ENCODE measurements at places on chromosomes 11 and 22. TPM values are rescaled to one million over a fixed set of nuclear protein-coding genes. Genes with fewer than 3 reads are reported as not detected.

Gene MICAL2
- 12.9 TPM for total RNA-seq

Gene NNMT
- total RNA-seq: 61.5 TPM

Gene OR4C6
- not detected for total RNA-seq

Gene AIFM3
- total RNA-seq: 0.35 TPM

Gene AKIP1
- total RNA-seq: 18.2 TPM

Gene APOA1
- total RNA-seq: 2.9 TPM

Gene RAB39A
- total RNA-seq: 0.58 TPM

Gene MB
- 268 TPM for total RNA-seq

Gene MS4A6E
- total RNA-seq: not detected

Gene HTR3A
- total RNA-seq: 0.04 TPM

Gene TCN1
- total RNA-seq: not detected

Gene SYT13
- total RNA-seq: 0.49 TPM

Gene ZNF215
- 0.89 TPM for total RNA-seq

Gene OR4A15
- total RNA-seq: not detected

Gene BIK
- 0.18 TPM for total RNA-seq

DNA sequence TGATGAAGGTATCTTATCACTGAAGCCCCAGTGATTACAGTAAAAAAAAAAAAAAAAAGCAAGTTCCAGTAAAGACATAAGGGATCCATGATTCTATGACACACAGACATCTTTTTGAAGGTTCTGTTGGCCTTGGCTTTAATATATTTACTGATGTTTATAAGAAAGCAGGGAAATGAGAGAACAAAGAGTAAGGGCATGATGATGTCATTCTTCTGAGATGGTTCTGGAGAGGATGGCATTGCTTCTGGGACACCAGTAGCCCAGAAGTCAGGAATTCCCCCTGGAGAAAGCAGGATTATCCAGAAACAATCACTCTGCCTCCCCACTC, 233.6 kb downstream of the FAM76B start:
- H3K27ac ChIP-seq: peak overlapping the region; percentile 45
- no peak for DNase-seq
- H3K4me3 ChIP-seq: no peak overlapping the region
- H3K4me1 ChIP-seq: peaks cover 5% of the 10 kb centered on the region

DNA sequence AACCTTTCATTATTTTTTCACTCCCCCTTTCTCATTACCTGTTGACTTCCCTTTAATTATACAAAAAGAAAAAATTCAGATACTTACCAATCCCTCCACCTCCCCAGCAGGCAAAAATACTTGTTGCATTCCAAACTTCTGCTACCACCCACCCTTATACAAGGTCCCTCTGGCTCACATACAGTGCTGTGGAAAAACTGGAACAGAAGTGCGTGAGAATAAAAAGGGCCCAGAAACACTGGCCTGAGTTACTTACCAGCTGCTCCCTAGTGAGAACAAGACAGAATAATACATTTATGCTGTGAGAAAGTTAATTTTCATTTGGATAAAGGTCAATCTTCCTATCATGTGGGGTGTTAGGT, 46.9 kb upstream of the RAPSN start:
- no peaks in the 10 kb centered on the region for H3K27me3 ChIP-seq
- no peak overlapping the region for H3K4me3 ChIP-seq
- peaks cover 16% of the 10 kb centered on the region for H3K36me3 ChIP-seq
- H3K27ac ChIP-seq: no peak overlapping the region
- H3K4me1 ChIP-seq: peaks cover 17% of the 10 kb centered on the region

DNA sequence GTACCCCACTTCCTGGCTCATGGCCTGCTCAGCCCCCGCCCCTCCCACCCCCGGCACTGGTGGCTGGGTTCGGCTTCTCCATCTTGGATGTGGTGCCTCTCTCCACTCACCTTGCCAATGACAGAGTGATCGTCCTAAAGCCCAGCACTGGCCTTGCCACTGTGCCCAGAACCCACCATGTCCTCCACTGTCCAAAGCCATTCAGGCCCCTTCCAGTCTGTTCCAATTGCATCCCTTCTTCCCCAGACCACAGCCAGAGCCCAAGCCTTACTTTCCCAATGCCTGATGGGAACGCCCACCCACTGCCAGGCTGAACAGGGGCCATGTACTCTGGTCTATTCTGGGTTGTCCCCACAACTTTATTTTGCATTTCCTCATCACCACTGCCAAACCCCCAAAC, 625.8 kb upstream of the B3GAT1 start:
- DNase-seq: no peak
- H3K27ac ChIP-seq: no peak overlapping the region
- H3K4me3 ChIP-seq: no peak overlapping the region
- H3K36me3 ChIP-seq: no peaks in the 10 kb centered on the region
- no peaks in the 10 kb centered on the region for H3K4me1 ChIP-seq
- no peaks in the 10 kb centered on the region for H3K27me3 ChIP-seq

DNA sequence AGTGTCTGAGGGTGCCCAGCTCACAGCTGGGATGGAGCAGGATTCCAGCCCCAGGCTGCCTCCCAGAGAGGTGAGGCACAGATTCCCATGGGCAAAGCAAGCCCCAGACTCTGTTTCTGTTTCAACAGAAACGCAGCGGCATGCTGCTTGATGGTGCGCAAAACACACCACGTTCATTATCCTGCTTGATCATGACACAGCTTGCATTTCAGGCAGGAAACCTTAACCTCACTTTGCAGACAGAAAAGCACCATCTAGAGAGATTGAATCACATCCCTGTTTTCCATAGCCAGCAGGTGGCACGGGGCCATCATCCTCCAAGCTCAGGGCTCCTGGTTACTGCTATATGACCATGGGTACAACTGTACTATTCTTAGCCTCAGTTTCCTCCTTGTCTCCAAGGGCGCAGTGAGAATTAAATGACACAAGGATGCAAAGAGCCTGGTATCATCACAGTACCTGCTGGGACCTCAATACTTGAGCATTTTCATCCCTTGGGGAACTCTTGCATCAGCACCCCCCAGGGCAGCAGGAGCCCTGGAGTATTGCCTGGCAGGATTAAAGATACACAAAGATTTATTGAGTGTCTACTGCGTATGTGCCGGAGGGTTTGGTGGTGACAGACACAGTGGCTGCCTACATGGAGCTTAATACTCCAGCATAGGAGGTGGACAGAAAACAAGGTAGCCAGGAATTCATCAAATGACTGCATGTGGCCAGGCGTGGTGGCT, 110.0 kb downstream of the TP53I11 start:
- H3K4me1 ChIP-seq: peaks cover 11% of the 10 kb centered on the region
- no peak overlapping the region for H3K27ac ChIP-seq
- no peaks in the 10 kb centered on the region for H3K27me3 ChIP-seq
- no peak for DNase-seq
- no peaks in the 10 kb centered on the region for H3K36me3 ChIP-seq
- H3K4me3 ChIP-seq: no peak overlapping the region

DNA sequence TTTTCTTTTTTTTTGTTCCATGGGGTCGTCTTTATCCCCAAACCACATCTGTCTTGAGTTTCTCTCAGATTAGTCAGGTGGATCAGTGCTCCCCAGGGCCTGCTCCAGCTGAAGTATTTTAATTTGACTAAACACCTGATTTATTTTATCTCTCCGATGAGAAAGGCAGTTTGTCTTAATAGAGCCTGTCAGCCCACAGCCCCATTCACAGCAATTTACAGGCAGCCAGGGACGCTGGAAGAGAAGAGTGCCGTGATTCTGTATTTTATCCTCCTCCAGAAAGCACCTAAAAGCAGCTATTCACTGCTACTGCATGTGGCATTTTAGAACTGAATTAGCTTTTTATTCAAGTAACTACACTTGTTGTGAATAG, 164.5 kb downstream of the SOX6 start:
- H3K36me3 ChIP-seq: no peaks in the 10 kb centered on the region
- no peak overlapping the region for H3K27ac ChIP-seq
- H3K4me3 ChIP-seq: no peak overlapping the region
- H3K4me1 ChIP-seq: peaks cover 17% of the 10 kb centered on the region
- no peak for DNase-seq

GRCh38 chr11:59610289-59610688, 5.3 kb downstream of the OSBP start:
- peaks cover 27% of the 10 kb centered on the region for H3K4me1 ChIP-seq
- peaks cover 43% of the 10 kb centered on the region for H3K36me3 ChIP-seq
- H3K27me3 ChIP-seq: no peaks in the 10 kb centered on the region
- no peak for DNase-seq
- H3K27ac ChIP-seq: peak overlapping the region; percentile 63

DNA sequence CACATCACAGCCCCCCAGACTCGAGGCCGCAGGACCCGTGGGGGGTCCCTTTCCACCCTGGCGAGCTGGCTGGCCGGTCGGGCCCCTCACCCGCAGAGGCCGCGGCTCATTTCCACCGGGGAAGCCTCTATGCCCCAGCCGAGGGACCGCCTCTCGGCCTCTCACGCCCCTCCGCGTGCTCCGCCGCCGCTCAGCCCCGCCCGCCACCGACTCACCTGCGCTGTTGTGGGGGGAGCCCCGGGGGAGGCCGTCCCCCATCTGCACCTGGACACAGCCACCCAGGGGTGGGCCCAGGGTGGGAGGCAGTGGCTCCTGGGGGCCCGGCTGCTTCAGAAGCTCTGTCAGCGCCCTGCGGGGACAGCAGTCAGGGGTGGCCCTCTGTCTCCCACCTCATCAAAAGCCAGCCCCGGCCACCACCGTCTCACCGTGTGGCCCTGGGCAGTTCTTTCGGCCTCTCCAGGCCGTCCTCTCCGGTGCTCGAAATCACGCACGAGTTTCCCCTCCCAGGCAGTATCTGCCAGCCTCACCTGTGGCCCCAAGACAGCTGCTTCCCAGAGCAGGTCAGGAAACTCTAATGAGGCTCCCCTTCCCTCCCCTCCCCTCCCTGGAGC, 3.8 kb downstream of the SHISA8 start:
- no peak for DNase-seq
- H3K4me3 ChIP-seq: no peak overlapping the region
- H3K27ac ChIP-seq: no peak overlapping the region
- peaks cover 14% of the 10 kb centered on the region for H3K36me3 ChIP-seq
- peaks cover 67% of the 10 kb centered on the region for H3K27me3 ChIP-seq

GRCh38 chr11:83823461-83824025, 537.4 kb upstream of the CCDC90B start:
- no peak for DNase-seq
- H3K27me3 ChIP-seq: no peaks in the 10 kb centered on the region
- no peaks in the 10 kb centered on the region for H3K4me1 ChIP-seq
- H3K4me3 ChIP-seq: no peak overlapping the region
- H3K27ac ChIP-seq: no peak overlapping the region

DNA sequence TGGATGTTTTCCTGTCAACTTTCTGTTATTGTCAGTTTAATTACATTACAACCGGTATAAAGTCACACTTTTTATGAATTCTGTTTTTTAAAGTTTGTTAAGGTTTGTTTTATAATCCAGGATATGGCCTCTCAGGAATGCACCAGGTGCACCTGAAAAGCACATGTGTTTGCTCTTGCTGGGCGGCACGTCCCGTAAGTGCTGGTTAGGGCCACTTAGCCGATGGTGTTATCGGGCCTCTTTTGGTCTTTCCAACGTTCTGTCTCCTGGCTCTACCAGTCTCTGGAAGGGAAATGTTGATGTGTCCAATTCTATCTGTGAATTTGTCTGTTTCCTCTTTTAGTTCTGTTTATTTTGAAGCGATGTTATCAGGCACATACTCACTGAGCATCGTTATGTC, 695.7 kb downstream of the BRD1 start:
- H3K27me3 ChIP-seq: peaks cover 2% of the 10 kb centered on the region
- H3K4me3 ChIP-seq: no peak overlapping the region
- no peaks in the 10 kb centered on the region for H3K4me1 ChIP-seq
- H3K27ac ChIP-seq: no peak overlapping the region
- DNase-seq: no peak
- H3K36me3 ChIP-seq: no peaks in the 10 kb centered on the region

DNA sequence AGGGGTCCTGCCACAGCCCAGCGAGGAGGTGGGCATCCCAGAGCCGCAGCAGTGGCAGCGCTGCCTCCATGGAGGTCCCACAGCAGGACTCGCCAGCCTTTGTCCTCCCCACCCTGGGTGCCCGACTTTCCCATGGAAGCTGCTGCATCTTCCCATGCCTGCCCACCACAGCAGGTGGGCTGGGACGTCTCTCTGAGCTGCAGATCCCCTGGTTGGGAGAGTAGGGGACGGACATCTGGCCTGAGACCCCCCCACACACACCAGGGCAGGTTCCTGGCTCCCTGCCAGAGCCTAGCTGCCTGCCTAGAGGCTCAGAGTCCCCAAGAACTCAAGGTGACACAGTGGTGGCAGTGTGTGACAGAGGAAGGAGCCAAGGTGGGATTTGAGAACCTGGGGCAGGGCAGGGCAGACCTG, 21.5 kb upstream of the PRR5 start:
- no peak for DNase-seq
- H3K4me3 ChIP-seq: no peak overlapping the region
- H3K4me1 ChIP-seq: peaks cover 11% of the 10 kb centered on the region
- H3K27me3 ChIP-seq: peaks cover 4% of the 10 kb centered on the region

DNA sequence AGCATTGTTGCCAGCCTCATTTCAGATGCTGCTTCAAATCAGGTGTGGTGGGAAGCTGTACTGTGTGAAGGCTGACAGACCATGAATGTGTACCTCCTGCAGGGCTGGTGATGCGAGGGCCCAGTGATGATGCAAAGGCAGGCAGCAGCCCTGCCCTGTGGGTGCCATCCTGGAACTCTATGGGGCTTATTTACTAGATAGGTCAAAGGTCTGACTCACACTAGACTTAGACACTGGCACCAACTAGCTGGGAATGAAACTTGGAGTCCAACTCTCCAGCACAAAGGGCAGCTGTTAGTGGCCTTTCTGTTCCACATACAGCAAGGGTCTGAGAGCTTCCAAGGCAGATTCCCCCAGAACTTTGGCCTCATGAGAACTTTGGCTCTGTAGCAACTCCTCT, 138.4 kb downstream of the TTC17 start:
- H3K27me3 ChIP-seq: no peaks in the 10 kb centered on the region
- no peaks in the 10 kb centered on the region for H3K4me1 ChIP-seq
- H3K27ac ChIP-seq: no peak overlapping the region
- peaks cover 23% of the 10 kb centered on the region for H3K36me3 ChIP-seq
- DNase-seq: no peak
- no peak overlapping the region for H3K4me3 ChIP-seq

GRCh38 chr22:37235897-37236607, 8.0 kb downstream of the RAC2 start:
- no peaks in the 10 kb centered on the region for H3K4me1 ChIP-seq
- H3K27ac ChIP-seq: no peak overlapping the region
- H3K36me3 ChIP-seq: no peaks in the 10 kb centered on the region
- H3K27me3 ChIP-seq: peaks cover 10% of the 10 kb centered on the region

Data from muscle of leg (tissue), 16 donors.